ENCODE measurements at places on chromosomes 1 and 21. TPM values are rescaled to one million over a fixed set of nuclear protein-coding genes. Genes with fewer than 3 reads are reported as not detected.

Gene CHIA
- not detected for total RNA-seq

DNA sequence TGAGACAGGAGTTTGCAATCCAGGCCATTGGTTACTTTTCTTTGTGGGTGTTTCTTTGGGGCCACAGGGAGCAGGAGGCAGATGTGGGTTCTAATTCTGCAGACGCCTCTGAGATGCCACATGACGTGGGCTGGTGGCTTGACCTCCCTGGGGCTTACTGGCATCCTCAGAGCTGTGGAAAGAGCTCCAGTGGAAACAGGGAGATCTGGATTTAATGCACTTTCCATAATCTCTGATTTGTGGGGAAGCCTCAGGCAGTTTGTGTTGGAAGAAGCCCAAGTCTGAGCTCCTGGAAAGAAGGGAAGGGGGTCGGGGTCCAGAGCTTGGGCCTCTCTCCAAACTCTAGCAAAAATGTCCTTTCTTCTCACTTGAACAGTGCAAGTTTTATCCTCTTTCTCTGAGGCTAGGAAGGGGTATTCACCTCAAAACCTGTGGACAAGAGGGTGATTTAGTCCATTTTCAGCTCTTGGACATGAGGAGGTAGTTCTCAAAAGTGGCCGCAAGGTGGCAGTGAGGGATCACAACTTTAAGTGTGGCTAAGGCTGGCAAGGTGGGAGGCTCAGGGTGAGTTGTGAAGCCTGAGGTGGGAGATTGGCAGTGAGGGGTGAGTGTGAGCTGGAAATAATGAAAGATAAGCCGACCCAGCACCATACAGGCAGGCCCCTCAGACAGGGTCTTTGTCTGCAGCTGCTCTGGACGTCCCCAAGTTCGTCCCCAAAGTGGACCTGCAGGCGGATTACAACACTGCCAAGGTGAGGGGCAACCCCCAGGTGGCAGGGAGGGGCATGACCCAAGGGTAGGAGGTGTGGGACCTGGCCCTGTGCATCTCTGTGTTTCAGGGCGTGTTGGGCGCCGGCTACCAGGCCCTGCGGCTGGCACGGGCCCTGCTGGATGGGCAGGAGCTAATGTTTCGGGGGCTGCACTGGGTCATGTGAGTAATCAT is 9.2 kb downstream of the IKBKE start:
- DNase-seq = no peak

Gene ALPL
- total RNA-seq = 17.6 TPM

Gene DTL
- 24.2 TPM for total RNA-seq

DNA sequence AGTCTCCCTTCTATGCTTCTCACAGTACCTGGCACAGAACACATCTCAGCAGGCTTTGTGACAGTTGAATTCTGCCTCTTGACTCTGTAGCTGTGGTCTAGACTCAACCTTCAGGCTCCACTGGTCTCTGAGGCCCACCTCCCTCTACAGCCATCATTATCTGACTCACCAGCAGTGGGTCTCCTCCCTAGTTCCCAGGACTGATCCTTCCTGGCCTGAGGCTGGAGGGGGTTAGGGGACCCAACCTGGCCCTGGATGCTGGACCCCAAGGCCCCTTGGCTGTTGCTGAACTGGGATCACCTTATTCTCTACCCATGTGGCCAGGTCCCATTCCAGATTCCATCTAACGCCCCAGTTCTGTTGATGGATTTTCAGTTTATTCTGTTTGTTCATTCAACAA is 43.1 kb upstream of the FOXO6 start:
- no peak for DNase-seq

- no peak for DNase-seq
Observed at GRCh38 chr1:115670476-115671175, 28.9 kb downstream of the VANGL1 start.

Gene CHI3L1
- total RNA-seq = not detected

Gene MT1HL1
- not detected for total RNA-seq

Gene SH2D1B
- not detected for total RNA-seq

GRCh38 chr1:110136911-110137310 is 13.4 kb upstream of the SLC6A17 start:
- DNase-seq = no peak

DNA sequence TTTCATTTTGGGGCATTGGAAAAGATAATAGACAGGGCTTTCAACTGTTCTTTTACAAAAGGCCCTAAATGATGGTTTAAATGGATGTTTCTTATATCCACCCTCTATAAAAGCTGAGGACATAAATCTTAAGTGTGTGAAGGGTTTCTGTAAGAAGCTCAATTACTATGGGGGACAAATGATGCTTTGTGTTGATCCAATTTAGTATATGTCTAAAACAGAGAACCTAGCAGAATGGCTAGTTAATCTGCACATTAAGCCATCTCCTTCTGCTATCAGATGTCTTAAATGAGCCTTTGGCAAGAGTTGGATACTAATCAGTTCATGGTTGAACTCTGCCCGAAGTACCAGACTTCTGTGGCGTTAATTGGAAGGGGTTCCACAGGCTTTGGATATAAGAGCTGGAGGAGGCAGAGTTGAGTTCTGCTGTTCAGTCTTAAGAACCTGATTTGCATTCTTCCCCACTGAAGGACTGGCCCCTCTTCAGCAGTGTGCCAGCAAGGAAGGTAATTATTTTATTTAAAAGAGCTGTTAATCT is 43.1 kb downstream of the PTGFRN start:
- DNase-seq = no peak

Gene SPATA45
- total RNA-seq = 1.3 TPM

Gene NUDT4B
- total RNA-seq = 1.6 TPM

Gene SEMA4A
- total RNA-seq = 2.5 TPM

DNA sequence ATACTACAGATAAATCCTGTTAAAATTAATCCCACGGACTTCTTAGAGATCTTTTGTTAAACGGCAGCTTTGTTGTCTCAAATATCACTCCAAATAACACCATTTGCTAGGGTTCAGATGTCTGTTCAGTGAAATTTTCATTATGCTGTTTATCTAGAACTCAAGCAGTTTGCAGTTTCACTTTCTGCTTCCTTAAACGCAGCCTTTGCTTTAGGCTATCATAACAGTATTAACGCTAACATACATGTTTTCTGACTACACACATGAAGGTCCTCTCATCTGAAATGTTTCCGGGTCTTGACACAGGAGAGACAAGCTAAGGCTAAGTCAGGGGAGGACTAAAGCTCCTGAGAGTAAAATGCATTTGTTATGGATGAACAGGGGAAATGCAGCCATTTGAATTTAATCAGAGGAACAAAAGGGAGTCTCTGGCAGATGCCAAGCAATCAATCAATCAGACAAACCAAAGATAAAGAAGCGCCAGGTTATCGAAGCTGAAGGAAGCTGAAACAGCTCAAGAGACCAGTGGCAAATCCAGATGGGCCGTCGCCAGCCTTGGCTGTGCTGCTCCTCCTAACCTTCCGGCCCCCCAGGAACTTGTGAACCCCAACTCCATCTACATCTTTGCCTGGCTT is 16.9 kb downstream of the CCSAP start:
- no peak for DNase-seq

Gene RAB7B
- total RNA-seq = 3.5 TPM

Gene FAM167B
- total RNA-seq = 3.1 TPM

Gene TMEM54
- 23.7 TPM for total RNA-seq

DNA sequence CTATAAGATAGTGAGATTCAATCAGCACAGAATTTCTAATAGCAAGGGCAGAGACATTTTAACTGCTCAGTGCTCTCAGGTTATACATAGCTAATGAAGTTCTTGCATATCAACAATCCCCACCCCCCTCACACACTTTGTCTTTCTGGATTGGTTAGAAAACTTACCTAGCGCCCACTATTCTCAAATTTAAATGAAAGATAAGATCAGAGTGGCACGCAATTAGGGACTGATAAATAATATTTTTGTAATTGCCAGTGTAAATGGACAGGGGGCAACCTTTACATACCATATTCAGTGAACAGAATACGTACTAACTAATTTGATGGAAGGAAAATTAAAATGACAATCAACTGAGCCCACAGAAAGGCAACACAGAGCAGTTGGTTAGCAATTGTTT is 11.7 kb downstream of the SELL start:
- DNase-seq = no peak

Gene MTARC2
- 21.3 TPM for total RNA-seq

Gene TEDDM1
- total RNA-seq = not detected

All from chondrocyte (in vitro differentiated cells).